Stimulated activated CD8-positive, alpha-beta memory T cell treated with anti-CD3 and anti-CD28 coated beads, Interleukin-12 subunit alpha, Interleukin-12 subunit beta, amount 100 ng/mL, for 1 hour (primary cell): ENCODE measurements at places on chromosomes 2 and 18.

GRCh38 chr18:36458306-36458705, 160.8 kb downstream of the FHOD3 start:
- DNase-seq, result no peak

GRCh38 chr18:44958455-44958854, 277.8 kb downstream of the SETBP1 start:
- DNase-seq, result no peak

DNA sequence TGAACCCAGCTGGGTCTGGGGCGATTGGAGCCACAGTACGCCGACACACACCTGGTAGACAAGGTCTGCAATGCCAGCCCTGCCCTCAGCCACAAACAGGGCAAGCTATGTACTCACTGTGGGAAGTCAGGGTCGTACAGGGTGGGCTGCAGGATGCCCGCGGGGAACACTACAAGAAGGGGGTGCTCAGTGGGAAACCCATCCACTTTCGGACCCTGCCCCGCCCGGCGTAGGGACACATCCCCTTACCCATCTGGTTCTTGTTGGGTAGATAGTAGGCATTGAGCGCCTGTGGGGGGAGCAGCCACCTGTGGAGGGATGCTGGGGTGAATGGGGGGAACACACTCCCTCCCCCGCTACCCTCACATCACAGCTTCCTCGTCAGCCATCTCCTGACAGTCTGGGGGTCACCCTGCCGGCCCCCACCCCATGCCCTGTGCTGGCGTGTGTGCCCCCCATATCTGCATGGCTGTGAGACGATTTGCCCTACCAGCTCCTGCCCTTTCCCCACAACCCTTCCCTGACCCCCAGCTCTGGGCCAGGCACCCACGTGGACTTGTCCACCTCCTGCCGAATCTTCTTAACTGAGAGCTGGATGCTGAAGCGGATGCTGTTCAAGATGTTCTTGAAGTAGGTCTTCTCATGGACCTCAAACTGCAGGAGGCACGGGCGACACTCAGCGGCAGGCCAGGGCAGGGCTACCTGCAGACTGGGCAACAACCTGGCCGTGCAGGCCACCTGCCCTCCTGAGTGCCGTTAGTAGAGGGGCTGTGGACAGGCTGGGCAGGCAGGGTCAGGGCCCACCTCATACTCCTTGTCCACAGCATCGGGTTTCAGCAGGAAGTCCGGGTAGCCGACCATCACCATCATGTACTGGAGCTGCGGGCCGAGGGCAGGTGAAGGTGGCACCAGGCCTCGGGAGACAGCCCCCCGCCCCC, 5.1 kb downstream of the ECEL1 start:
- DNase-seq, result no peak

- no peak for DNase-seq
Observed at GRCh38 chr2:197297266-197297665, 13.3 kb downstream of the ANKRD44 start.

- no peak for DNase-seq
Observed at GRCh38 chr18:6778459-6779247, 49.1 kb downstream of the ARHGAP28 start.

- no peak for DNase-seq
Observed at GRCh38 chr2:12636837-12637581, 79.7 kb upstream of the TRIB2 start.

DNA sequence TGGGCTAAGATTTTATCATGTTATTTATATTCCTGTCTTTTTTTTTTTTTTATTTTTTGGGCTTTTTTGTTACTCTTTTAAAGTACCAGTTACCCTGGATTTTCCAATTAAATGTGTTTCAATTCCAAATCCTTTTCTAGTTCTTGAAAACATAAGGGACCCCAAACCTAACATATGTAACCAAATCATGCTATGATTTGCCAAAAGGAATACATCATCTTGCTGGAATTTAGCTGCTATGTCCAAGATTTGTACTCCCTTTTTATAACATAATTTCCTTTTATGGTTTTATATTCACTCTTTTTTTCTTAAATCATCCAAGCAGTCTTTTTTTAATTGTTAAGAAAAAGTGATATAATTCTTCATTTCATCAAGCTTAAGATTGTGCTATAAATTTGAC, 60.9 kb upstream of the DSEL start:
- no peak for DNase-seq

DNA sequence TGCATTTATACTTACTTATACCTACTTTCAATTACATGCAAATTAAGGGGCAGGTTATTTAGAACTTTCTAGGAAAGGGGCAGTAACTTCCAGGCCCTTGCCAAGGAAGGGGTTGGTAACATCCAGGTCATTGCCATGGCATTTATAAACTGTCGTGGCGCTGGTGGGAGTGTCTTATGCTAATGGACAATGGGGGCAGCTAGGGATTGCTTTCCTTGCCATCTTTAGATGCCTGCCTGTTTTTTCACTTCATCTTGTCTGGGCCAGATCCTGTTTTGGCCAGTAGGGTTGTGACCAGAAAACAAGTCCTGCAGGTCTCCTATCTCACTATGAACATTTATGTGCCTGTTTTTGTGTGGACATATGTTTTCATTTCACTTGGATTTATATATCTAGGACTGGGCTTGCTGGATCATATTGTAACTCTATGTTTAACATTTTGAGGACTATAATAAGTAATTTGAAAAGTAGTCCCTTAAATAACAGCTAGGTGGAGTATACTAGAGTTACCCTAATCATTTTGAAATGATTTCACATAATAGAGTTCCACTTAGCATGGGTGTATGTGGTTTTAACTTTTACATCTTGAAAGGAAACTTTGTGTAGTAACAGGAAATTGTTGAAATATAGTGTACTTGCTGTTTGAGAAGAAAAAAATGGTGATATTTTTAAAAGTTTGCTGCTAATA, 56.1 kb downstream of the LCLAT1 start:
- no peak for DNase-seq

- DNase-seq, result no peak
Observed at GRCh38 chr2:97969081-97970067, 26.4 kb downstream of the TMEM131 start.

- DNase-seq, result no peak
Observed at GRCh38 chr18:8826971-8827370, 121.6 kb downstream of the MTCL1 start.

DNA sequence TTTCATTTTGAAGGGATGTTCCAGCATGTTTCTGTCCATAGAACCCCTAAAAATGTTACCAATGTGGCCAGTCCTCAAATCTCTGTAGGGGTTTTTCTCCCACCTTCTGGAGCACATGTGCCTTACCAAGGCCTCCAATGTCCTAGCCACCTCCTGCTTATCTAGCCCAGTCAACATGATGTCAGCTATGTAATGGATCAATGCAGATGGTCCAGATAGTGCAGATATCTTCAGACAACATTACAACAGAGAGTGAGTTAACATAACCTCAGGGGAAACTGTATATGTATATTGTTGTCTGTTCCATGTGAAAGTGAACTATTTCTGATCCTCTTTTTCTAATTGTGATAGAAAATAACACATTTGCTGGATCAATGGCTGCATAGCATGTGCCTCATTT, 92.7 kb downstream of the MRPS9 start:
- no peak for DNase-seq

DNA sequence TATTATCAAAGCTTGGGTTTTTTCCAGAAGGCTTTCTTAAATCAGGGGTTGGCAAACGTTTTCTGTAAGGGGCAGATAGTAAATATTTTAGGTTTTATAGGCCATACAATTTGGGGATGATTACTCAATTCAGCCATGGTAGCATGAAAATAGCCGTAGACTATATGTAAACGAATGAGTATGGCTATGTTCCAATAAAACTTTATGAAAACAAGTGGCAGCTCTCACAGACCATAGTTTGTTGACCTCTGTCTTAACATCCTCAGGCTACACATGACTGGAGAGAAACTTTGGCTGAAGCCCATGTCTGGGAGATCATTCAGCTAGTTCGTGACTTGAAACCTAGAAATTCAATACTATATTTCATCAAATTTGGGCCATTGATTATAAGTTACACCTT, 30.2 kb downstream of the UGP2 start:
- DNase-seq, result no peak

DNA sequence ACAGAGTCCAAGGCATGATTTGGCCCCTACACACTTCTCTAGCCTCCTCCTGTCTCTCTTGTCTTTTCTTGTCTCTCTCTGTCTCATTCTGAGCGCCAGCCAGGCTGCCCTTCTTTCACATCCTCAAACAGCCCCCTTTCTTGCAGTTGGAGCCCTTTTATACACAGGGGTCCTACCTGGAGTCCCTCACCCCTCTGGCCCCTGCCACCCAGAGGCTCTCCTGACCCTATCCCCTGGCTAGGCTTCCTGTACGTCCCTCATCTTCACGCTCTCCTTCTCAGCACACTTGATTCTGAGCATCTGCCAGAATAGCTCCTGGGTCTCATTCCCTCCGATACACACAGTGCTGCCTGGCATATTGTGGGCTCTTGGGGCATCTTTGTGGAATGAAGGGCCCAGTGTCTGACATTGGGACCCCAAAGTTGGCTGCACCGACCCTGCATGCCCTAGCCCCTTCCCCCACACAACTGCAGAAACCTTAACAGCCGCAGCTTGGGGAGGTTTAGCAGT, 261.9 kb downstream of the DYSF start:
- no peak for DNase-seq

DNA sequence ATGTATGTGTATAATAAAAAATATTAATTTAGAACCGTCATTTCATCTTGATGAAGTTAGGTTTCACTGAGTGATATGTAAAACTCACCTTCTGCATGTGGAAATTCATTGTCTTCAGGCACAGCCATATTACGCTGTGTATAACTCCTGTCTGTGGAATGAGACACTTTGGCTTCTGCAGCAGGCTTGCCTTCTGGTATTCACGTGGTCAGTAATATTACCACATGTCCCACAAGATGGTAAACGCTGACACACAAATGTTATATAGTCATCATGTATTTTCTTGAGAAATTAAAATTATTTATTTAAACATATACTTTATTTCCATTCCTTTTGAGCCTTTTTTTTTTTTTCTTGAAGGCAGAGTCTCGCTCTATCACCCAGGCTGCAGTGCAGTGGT, 25.1 kb upstream of the AAK1 start:
- DNase-seq, result no peak

- DNase-seq, result no peak
Observed at GRCh38 chr2:152171718-152172117, 3.8 kb downstream of the STAM2 start.

DNA sequence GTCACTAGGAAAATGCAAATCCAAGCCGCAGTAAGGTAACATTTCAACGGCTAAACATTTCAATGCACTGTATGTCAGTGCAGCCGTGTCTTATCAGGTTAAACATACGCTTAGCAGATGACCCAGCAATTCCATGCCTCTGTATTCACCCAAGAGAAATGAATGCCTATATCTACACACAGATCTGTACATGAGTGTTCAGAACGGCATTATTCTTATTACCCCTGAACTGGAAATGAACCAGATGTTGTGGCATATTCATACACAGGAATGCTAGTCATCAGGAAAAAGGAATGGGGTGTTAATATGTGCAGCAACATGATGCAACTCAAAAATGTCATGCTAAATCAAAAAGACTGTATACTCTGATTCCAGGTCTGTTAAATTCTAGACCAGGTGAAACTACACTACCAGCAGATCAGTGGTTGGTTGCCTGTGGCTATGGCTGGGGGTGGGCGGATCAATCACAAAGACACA, 80.4 kb upstream of the RPL31 start:
- DNase-seq, result no peak

DNA sequence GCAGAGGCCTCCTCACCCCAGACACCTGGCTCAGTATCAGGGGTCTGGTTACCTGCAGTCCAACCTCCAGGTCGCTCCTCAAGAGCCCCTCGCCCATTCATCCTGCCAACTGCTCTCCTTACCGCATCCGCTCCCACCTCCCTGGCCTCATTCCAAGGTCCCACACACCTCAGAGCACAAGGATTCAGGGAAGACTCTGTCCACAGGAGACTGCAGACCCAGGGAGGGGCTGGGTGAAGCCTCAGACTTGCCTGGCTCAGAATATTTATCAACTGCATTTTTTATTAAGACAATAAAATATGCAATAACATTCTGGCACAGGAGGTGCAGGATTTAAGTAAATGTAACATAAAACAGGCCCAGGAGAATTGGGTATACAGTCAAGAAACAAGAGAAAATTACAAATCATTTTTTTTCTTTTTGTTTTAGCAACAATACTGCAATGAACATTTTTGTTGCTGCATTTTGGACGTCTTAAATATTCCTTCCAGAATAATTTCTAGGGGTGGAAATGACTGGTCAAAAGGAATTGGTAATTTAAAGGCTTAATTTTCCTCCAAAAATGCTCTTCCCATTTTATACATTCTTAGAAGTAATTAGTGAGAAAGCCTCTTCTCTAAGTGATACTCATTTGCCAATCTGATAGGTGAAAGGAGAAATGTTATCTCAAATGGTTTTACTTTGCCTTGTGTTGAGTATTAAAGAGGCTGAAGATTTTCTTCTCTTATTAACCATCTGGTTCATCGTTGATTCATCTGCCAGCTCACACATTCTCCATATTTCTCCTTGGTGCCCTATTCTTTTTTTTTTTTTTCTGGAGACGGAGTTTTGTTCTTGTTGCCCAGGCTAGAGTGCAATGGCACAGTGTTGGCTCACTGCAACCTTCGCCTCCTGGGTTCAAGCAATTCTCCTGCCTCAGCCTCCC, 42.5 kb downstream of the TEX44 start:
- no peak for DNase-seq

GRCh38 chr2:240324312-240325015, 111.0 kb upstream of the GPC1 start:
- DNase-seq, result no peak

DNA sequence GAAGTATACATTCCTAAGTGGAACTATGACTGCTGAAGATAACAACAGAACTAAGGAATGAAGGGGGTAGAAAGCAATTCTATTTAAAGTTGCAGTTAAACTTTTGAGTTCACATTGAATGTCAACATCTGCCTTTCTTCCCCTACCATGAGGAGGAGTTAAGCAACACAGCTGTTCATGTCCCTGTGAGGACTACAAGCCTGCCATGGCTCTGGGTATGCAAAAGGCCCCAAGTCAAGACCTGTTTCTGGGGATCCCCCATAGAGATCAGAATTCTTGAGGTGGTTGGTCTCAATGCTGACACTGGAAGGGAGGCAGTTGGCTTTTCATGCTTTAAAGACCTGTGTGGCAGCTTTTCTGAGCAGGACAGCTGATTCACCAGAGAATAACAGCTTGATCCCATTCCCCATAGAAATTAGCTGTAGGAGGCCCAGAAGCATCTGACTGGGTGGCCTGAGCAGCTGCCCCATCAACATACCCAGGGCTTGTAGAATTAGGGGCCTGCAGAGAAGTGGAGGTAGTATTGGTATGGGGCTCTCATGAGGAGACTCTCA, 131.0 kb downstream of the SETBP1 start:
- DNase-seq, result no peak

GRCh38 chr2:72985891-72986683, 68.8 kb downstream of the EMX1 start:
- DNase-seq, result no peak

- no peak for DNase-seq
Observed at GRCh38 chr2:15023221-15023620, 390.7 kb downstream of the LRATD1 start.

DNA sequence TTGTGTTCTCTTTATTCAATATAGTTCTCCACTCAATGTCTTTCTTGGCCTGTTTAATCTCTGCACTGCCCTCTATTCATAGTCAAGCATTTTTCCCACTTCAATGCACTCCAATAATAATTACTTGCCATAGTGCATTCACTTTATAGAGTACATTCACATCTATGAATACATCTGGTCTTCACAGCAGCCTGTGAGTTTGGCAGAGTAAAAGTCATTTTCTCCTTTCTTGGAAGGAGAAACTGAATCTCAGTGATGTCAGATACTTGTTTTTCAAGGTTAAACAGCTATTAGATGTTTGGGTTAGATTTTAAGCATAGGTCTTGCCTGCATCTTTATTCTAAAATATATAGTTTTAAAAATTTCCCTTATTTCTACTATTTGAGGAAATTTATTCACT, 373.2 kb downstream of the TRIB2 start:
- no peak for DNase-seq
